Cardiac septum (tissue), 1 donor: ENCODE measurements at places on chromosomes 12 and 14.

GRCh38 chr14:33352821-33353220 lies 414.1 kb downstream of the NPAS3 start:
- no peak for DNase-seq

- DNase-seq: no peak
Observed at GRCh38 chr14:74950795-74951442, 4.5 kb downstream of the PGF start.

GRCh38 chr12:52380271-52380694 lies 5.2 kb downstream of the KRT84 start:
- no peak for DNase-seq

GRCh38 chr14:103199124-103199523 lies 75.9 kb downstream of the TNFAIP2 start:
- DNase-seq: peak; percentile 2

DNA sequence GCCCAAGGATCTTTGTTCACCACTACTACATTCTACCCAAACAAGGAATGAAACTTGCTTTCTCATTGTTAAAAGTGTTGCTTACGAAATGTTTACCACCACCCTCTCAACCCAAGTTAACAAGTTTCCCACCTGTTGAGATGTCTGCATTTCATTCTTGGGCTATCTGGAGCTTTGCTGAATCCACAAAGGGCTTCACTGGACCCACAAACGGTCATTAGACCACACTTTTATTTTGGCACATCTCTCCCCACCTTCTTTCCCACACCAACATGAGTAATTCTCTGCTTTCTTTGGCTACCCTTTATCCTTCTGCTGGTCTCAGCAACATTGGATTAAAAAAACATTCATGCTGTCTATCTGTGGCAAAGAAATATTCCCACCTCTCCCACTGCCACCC lies 78.0 kb downstream of the TMEM260 start:
- DNase-seq: no peak

DNA sequence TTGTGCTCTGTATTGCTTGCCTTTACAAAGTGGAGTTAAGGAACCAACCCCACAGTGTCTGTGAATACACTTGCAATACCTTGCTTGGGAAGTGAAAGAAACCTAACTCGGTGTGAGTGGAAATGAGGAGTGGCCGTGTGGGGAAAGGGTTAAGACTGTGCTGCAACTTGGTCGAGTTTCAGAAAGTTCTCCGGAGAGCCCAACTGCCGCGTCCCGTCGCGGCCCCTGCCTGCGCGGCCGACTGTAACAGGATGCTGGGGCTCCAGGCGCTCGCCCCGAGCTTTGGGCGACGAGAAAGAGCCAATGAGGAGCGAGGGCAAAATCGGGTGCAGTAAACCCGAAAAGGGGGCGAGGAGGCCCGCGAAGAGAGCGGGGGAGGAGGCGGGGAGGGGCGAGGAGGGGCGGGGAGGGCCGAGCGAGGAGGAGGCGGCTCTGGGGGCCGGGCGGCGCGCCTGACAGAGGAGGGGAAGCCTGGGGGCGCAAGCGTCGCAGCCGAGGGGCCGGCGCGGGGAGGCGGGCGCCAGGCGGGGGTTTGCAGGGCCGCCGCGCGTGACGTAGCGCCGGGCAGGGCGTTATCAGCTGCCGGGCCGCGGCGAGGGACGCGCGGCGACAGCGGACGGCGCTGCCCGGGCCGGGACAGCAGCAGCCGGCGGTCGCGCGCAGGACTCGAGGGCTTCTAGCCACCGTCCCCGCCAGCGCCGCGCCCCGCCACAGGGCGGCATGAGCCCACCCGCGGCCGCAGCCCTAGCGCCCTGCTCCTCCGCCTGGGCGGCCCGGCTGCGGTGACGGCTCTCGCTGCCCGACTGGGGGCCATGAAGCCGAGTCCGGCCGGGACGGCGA lies at the start of gene DACT1:
Gene DACT1 (plus strand): TSS at position 572 of the 840 bp plus-strand sequence. CDS start 241 bp downstream, at position 813.
- peak; percentile 82 for DNase-seq

DNA sequence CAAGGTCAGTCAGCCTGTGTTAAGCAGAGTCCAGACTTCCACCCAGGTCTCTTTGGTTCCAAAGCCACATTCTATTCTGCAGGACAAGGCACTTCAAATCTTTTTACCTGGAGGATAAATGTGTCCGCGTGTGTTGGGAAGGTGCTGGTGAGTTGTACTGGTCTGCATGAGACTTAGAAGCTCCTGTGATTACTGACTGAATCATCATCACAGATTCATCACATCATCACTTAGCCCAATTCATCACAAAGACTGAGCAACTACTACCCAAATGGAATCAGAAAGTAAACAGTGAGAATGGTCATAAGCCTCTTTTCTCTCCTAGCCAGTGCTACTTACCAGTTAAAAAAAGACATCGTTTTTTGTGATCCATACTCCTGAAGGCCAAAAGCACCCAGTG lies 5.3 kb downstream of the SLC15A5 start:
- DNase-seq: no peak

- DNase-seq: no peak
Observed at GRCh38 chr12:65838330-65838976, 14.2 kb downstream of the HMGA2 start.

- no peak for DNase-seq
Observed at GRCh38 chr14:53927171-53927570, 29.5 kb downstream of the BMP4 start.
